Activated CD4-positive, alpha-beta T cell treated with anti-CD3 and anti-CD28 coated beads, Interleukin-2, amount 50 U/mL, for 48 hours (primary cell): ENCODE measurements at places on chromosomes 4 and X.

DNA sequence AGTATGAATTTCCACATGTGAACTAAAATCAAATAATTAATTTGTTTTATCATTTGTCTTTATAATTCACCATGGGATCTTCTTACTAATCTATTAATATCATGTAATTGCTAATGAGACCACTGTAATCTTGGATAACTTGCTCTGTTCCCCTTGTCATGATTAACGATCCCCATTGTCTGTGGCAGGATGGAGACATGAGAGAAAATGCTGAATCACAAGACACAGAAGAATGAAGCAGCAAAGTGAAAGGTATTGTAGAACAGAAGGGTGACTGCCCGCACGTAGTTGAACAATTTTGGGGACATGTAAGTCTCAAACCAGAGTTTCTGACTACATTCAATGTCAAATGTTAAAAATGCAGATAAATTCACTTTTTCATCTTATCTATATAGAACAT, 135.2 kb downstream of the EPHA5 start:
- no peak for DNase-seq

DNA sequence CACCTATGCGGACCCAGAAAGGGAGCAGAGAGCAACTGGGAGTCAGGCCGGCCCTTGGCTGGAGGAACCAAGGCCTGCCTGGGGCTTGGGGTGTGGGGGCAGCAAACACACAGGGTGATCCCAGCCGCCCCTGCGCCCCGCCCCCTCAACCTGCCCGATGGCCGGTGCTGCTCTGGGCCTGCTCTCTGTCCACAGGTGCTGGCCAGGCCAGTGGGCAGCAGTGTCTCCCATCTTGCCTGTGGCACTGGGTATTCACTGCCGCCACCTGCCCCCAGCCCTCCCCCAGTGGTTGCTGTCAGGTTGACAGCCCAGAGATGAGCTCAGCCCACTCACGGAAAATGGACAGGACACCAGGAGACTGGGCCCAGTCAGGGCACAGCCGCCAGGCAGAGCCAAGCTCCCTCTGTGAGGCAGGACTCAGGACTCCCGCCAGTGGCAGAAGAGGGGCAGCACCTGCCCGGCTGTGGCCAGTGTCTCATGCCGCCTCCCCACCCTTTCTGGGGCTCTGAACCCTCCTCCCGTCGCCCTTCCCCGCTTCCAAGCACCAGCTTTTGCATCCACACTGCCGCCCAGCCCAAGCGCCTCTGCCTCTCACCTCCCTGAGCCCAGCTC, 4.7 kb downstream of the NKX1-1 start:
- no peak for DNase-seq

DNA sequence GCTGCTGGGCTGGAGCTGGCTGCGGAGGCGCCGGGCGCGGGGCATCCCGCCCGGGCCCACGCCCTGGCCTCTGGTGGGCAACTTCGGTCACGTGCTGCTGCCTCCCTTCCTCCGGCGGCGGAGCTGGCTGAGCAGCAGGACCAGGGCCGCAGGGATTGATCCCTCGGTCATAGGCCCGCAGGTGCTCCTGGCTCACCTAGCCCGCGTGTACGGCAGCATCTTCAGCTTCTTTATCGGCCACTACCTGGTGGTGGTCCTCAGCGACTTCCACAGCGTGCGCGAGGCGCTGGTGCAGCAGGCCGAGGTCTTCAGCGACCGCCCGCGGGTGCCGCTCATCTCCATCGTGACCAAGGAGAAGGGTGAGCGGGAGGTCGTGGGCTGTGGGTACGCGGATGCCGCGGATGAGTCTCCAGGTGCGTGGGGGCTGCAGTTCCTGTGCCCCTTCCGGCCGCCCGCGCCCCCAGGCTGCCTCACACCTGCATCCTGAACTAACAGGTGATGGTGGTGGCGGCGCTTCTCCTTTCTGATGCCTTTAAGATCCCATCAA, 499 bp downstream of the CYP2U1 start:
- DNase-seq: no peak

DNA sequence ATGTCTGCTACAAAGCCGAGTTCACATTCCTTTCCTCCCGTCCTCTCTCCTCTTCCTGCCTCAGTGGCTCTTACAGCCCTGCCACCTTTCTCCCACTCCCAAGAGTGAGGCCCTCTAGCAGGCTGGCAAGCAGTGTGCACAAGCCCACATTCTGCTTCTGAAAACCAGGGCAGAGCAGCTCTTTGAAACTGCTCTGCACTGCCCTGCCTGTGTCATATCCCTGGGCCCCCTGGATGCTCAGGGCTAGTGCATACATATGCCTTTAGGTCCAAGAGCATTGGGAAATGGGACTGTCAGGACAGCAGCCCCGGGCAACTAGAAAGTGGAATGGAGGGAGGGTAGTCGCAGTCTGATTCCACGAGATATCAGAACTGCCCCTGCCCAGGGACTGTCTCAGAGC, 42.4 kb downstream of the CNGA2 start:
- no peak for DNase-seq

DNA sequence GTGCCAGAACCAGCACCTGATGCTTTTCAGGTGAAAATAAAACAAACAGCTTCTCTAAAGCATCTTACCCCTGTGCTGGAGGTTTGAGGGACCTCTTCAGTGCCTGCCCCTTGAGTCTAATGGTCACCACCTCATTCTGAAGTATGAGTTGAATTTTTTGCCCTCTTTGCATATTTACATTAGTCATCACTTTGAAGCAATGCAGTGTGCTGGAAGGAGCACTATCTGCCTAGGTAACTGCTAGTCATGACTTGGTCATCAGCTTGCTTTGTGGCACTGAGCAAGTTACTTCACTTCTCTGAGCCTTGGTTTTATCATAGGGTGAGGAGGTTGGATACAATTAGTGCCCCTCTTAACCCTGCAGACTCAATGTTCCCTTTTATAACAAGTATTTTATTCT, 44.9 kb downstream of the SPATA18 start:
- DNase-seq: no peak

- DNase-seq: no peak
Observed at GRCh38 chr4:118916691-118917289, 28.1 kb downstream of the SYNPO2 start.

- DNase-seq: no peak
Observed at GRCh38 chr4:141486375-141486997, 149.9 kb upstream of the IL15 start.

GRCh38 chr4:73434311-73434710, 1.7 kb upstream of the AFP start:
- DNase-seq: no peak

- DNase-seq: no peak
Observed at GRCh38 chrX:47690175-47690574, 31.2 kb upstream of the UXT start.

GRCh38 chrX:117973110-117973807, 143.4 kb downstream of the KLHL13 start:
- DNase-seq: no peak

DNA sequence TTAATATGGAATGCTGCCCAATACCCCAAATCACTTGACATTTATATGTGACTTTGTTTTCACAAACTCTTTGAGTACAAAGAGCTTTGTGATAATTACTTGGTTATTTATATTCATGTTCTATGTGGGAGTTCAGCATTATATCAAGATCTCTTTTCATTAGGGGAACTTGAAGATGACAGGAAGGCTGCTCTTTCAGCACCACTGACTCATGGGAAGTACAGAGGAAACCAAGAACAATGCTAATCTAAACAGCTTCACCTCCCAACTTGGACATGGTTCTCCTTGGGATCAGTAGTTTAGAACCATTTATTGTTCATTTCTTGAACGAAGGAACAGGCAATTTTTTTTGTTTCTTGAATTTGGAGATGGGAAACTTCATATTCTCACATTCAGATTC, 184.0 kb upstream of the AFF2 start:
- DNase-seq: no peak

DNA sequence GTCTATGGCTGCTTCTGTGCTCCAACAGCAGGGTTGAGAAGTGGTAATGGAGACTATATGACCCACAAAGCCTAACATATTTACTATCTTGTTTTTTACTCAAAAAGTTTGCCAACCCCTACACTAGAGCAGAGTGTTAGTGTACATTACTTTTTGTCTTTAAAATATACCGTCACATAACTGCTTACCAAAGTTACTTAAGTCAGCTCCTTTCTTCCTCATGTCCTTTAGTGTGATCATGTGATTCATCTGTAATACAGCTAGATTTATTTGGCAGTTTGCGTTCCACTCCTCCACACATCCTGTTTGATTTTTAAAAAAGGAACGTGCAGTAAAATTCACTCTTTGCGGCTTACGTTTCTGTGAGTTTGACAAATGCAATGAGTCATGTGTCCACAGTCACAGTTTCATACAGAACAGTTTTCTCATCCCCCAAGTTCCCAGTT, 162.4 kb upstream of the GPRIN3 start:
- no peak for DNase-seq

- DNase-seq: no peak
Observed at GRCh38 chrX:56268888-56269287, 36.7 kb downstream of the KLF8 start.

DNA sequence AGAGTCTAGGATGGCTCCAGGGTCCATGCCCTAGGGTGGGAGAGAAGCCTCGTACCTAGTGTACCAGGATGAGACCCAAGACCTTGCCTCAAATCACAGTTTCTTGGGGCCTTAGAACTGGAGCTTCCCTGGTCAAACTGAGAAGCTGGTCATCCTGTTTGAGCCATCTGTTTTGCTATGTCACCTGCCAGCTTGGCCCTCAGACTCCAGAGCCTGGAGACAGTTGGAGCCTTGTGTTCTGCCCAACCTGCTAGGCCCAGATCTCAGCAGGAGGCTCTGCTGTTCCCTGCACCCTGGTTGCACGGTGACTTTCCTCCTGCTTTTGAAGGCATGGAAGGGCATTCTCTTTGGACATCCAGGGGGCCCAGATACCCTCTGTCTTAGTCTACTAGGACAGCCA, 206.3 kb upstream of the ATP6AP2 start:
- DNase-seq: no peak

GRCh38 chr4:72953571-72953970, 115.9 kb downstream of the COX18 start:
- no peak for DNase-seq

GRCh38 chr4:39873823-39874222, 103.9 kb downstream of the PDS5A start:
- no peak for DNase-seq
